ENCODE measurements at places on chromosomes 2 and 18.

- peak; percentile 2 for DNase-seq
Observed at GRCh38 chr2:164589522-164589921, 31.8 kb downstream of the GRB14 start.

DNA sequence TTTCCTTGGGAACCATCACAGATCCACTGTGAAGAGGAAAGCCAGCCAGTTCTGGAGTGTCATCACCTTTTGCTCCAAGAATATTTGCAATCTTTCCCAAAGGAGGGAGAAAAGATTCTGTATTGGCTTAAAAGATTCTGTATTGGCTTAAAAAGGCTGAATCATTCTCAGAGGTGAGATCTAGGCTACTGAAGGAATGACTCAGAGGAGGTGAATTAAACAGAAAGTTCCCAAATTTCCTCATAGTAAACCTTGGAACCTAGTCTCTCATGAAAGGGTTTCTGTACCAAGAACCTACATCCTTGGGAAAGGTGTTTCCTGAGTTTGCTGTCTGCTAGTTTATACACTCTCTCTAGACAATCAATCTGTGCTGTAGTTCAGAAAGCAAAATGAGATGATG is 34.1 kb upstream of the GRB14 start:
- no peak for DNase-seq

- DNase-seq: no peak
Observed at GRCh38 chr2:232633413-232634205, at the start of gene EFHD1. Gene EFHD1 (plus strand): TSS chr2:232633604. CDS start chr2:232633705, 101 bp downstream.

DNA sequence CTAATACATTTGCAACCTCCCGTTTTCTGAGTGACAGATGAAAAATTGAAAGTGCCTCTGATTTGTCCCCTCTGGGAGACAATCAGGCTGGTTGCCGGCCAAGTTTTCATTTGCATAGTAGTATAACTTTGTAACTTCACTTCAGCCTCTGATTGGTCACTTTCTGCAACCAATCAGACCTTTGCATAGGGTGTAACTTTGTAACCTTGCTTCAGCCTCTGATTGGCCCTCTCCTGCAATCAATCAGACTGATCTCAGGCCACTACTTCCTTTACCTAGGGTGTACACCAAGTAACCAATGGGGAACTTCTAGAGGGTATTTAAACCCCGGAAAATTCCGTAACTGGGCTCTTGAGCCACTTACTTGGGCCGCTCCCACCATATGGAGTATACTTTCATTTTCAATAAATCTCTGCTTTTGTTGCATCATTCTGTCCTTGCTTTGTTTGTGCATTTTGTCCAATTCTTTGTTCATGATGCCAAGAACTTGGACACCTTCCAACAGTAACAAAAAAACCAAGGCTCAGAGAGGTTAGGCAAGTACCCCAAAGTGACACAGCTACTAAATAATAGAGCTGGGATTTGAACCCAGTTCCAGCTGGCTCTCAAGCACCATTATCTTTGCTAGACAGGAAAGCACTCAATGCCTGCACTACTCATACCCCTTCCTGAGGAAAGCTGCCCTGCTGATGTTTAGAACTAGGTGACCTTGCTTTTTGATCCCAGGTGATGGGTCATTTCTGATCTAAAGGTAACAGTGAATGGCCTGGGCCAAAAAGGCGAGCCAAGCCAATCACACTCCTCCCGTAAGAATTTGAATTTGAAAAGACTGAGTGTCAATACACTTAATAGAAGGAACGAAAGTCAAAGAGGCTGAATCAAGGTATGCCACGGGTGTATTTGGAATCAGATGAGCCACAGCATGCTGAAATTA is 10.9 kb upstream of the MYOM1 start:
- no peak for DNase-seq

DNA sequence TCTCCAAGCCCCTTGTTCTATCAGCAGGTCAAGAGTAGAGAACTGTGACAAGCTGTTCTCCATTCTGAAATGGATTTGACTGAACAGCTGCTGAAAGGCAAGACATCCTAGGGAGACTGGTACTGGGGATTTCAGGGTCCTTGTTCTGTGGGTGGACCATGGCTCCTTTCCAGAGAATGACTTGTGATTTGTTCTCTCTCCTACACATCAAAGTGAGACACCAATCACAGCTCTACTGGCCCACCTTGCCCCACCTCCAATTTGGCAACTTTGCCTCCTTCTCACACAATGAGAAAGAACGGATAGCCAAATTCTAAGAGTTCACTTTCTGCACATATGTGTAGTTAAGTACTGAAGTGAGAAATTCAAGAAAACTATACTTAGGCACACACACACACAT is 67.4 kb downstream of the BCL11A start:
- no peak for DNase-seq

GRCh38 chr2:22807872-22808271 is 577.1 kb upstream of the KLHL29 start:
- no peak for DNase-seq

- no peak for DNase-seq
Observed at GRCh38 chr2:54394392-54394791, 61.7 kb upstream of the SPTBN1 start.
